Left ventricle myocardium superior (tissue), 1 donor: ENCODE measurements at places on chromosomes 2 and 18. TPM values are rescaled to one million over a fixed set of nuclear protein-coding genes. Genes with fewer than 3 reads are reported as not detected.

CIDEA gene
- 0.52 TPM for total RNA-seq

GRCh38 chr2:167715932-167716331 lies 531.5 kb downstream of the STK39 start:
- no peak for DNase-seq

DNA sequence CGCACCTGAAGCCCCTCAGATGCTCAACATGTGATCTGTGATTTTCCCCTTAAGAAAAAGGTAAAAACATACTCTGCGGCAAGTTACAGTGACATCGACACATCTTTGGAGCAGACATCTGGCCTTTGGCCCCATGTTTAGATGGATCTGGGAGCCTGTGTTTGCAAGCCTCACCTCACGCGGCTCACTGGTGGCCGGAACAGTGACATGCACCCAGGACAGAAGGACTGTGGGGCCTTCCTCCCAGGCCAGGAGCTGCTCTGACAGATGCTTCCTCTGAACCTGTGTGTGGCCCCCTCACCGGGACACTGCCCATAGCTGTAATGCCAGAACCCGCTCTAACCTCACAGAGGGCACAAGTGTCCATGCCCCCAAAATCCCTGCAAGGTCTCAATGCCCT lies 13.1 kb downstream of the PASK start:
- DNase-seq: no peak

- no peak for DNase-seq
Measured at GRCh38 chr18:35609236-35609635, 27.7 kb downstream of the GALNT1 start.

CCDC102B gene
- 4.9 TPM for total RNA-seq

MEP1B gene
- not detected for total RNA-seq

MDH1B gene
- total RNA-seq: 1.0 TPM

DNA sequence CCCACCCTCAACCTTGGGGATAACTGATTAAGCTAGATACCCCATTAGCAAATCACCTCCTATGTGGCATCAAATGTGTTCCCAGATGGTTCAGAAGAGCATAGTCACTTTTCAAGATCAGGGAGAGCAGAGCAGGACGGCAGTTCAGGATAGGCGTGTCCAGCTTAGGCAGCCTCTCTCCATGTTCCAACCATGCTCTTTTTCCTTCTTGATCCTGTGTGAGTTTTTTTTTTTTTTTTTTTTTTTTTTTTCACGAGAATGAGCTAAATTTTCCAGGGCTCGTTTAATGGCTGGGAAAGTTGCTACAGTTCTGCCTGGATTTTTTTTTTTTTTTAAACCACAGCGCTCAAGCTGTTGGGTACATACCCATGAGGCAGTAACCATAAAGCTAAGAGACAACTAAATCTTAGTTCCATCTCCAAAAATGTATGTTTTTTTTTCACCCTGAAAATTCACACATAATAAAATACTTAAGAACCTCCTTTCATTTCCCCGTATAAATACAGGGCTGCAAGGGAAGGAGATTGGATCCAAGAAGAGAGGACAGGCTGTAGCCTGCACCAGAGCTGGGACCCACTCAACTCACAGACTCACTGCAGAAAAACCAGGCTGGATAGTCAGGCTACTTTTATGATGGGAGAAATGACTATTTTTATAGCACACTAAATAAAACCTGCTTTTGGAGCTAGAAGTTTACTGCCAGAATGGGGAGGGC lies 244.3 kb downstream of the SETBP1 start:
- DNase-seq: no peak

DNA sequence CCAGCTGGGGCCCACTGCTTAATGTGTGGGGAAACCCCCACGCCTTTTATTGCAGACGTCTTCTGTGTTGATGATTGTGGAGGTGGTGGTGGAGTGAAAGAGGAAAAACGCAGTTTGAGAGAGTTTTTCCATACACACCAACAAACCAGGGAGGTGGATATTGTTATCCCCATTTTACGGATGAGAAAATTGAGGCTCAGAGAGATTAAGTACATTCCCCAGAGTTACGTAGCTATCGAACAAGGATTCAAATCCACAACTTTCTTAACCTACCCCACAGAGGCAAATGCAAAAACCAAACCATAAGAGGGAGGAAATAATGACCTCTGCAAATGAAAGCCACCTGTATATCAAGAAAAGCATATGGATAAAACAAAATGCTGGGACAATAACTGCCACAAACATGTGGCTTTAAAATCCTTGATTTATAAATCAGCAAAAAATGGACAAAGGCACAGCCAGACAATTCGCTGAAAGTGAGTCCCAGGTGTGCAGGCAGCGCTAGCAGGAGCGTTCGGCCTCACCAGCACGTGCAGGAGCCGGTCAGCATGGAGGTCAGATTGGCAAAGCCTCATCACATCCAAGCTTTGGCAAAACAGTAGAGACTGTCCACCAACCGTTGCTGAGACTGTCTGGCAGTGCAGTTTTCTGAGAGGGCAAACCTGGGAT lies 12.6 kb upstream of the RAB17 start:
- DNase-seq: no peak

NT5DC4 gene
- not detected for total RNA-seq

- no peak for DNase-seq
Measured at GRCh38 chr2:237861875-237862527, 2.6 kb downstream of the RAMP1 start.

DNA sequence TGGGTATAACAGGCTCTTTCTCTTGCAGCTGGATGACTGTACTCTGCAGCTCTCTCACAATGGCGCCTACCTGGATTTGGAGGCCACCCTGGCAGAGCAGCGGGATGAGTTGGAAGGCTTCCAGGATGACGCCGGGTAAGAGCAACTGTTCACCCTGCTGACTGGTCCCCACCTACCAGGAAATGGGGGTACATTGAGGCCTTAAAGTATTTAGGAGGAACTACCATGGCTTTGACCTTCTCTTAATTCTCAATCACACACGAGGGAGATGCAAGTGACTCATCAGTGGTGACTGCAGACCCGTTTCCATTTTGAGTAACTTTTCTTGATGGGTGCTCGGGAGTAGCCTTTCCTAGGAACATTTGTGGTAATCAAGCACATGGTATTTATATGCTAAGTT lies 58.0 kb downstream of the FHOD3 start:
- DNase-seq: no peak

- no peak for DNase-seq
Measured at GRCh38 chr2:175169191-175169590, 1.2 kb upstream of the ATF2 start.

DNA sequence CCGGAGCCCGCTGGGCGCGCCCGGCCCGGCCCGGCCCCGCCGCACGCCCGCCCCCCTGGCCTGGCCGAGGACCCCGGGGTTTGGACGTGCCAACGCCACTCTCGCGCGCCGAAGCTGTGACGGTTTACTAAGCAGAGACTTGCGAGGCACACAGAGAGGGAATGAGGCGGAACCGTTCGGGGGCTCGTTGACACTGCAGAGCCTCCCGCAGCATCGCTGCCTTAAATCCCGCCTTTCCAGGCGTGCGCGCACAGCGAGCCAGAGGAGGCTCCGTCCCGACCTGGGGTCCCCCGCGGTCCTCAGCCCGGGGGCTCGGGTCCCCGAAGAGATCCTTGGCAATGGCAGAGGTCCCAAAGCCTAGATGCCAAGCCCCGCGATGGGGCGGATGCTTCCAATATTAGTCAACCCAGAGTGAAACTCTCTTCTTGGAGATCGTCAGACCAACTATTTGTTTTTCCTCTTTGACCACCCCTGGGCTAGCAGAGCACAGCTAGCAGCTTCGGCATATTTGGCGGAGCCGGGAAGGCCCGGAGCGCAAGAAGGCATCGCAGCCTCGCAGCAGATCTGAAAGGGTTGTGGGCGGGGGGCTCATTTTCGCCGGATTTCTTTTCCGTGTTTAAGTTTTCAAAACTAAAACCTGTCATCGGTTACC lies at the start of gene ZNF385B:
ZNF385B (minus strand) TSS at position 197 of the 652 bp plus-strand sequence.
- peak; percentile 26 for DNase-seq
